ENCODE measurements at places on chromosomes 2 and 18. TPM values are rescaled to one million over a fixed set of nuclear protein-coding genes. Genes with fewer than 3 reads are reported as not detected.

- no peak for DNase-seq
Observed at GRCh38 chr18:46158499-46158898, 54.3 kb downstream of the HAUS1 start.

GRCh38 chr18:44742718-44743311 lies 62.1 kb downstream of the SETBP1 start:
- DNase-seq = no peak

The DLX1 gene
- not detected for total RNA-seq

- no peak for DNase-seq
Observed at GRCh38 chr2:138470941-138471340, 30.6 kb upstream of the SPOPL start.

The RESP18 gene
- not detected for total RNA-seq

DNA sequence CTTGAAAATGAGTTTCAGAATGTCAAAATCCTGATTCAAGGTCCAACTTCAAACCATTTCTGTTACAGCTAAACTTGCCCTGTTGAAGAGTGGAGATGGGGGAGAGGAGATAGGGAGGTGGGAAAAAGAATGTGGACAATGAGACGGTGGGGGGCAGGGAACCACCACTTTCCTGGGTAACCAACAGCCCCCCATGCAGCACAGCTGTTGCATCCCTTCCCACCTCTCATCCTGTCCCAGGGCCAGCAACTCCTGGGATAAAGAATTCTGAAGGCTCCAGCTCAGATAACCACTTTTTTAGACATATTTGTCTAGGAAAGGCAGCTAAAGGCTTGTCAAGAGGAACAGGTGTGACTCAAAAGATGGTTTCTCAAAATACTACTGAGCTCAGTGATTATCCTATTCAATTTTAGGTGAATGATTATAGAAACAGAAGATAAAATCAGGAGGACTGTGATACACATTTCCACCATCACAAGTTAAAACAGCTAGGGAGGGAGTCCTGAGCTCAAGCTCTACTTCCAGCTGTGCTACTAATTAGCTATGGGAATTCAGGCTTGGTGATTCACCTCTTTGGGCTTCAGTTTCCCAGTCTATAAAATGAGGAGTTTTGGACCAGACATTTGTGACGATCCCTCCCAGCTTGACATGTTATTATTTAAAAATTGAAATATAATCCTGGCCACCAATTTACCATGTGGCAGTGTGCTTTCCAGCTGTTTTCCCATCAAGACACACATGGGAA lies 36.3 kb downstream of the HDHD2 start:
- no peak for DNase-seq

DNA sequence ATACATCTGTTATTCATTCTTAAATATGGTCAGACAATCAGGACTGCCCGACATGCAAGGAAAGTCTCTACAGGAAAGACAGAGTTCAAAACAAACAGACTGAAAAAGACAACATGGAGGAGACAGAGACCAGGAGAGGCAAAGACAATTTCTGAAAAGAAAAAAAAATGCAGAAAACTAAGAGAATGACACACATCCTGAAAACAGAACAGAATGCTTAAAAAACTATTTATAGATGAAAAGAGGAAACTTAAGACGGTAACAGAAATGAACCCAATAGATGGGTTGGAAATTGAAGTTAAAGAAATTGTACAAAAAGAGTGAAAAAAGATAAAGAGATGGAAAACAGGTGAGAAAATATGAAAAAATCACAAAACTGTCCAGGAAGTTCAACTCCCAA lies 95.7 kb downstream of the BCL2 start:
- no peak for DNase-seq

- no peak for DNase-seq
Observed at GRCh38 chr2:218516614-218517013, 51.5 kb downstream of the USP37 start.

Measured in GM12878 (cell line).